ENCODE measurements at places on chromosomes 1 and 21. TPM values are rescaled to one million over a fixed set of nuclear protein-coding genes. Genes with fewer than 3 reads are reported as not detected.

The PRELP gene
- total RNA-seq: under 0.01 TPM

The ADORA3 gene
- total RNA-seq: not detected

The TCHH gene
- total RNA-seq: not detected

The BMP8B gene
- not detected for total RNA-seq

The RGS18 gene
- 1.3 TPM for total RNA-seq

The SLC2A5 gene
- total RNA-seq: 0.64 TPM

The FCAMR gene
- total RNA-seq: not detected

The C1orf53 gene
- total RNA-seq: 1.1 TPM

The MAGI3 gene
- total RNA-seq: 10.2 TPM

The SV2A gene
- total RNA-seq: 26.8 TPM

The VASH2 gene
- 3.5 TPM for total RNA-seq

The TMPRSS15 gene
- not detected for total RNA-seq

The GBP5 gene
- not detected for total RNA-seq

The COL24A1 gene
- total RNA-seq: 1.3 TPM

The CHRM3 gene
- 0.13 TPM for total RNA-seq

The S100B gene
- total RNA-seq: not detected

The GREM2 gene
- not detected for total RNA-seq

The WNT2B gene
- total RNA-seq: 0.39 TPM

The SWT1 gene
- total RNA-seq: 2.1 TPM

The PDZK1IP1 gene
- not detected for total RNA-seq

The SPRR3 gene
- not detected for total RNA-seq

The HPCAL4 gene
- not detected for total RNA-seq

The BGLAP gene
- total RNA-seq: 1.2 TPM

The FCRL6 gene
- total RNA-seq: not detected

The SELP gene
- total RNA-seq: not detected

The CACHD1 gene
- total RNA-seq: 4.0 TPM

The BOLA1 gene
- total RNA-seq: 35.7 TPM

The SFT2D2 gene
- 27.9 TPM for total RNA-seq

The LCK gene
- total RNA-seq: not detected

The KRTAP21-2 gene
- total RNA-seq: not detected

The NBPF15 gene
- total RNA-seq: 17.2 TPM

The TTC22 gene
- not detected for total RNA-seq

The INKA2 gene
- 1.8 TPM for total RNA-seq
